ENCODE measurements at places on chromosomes 6 and 20.

DNA sequence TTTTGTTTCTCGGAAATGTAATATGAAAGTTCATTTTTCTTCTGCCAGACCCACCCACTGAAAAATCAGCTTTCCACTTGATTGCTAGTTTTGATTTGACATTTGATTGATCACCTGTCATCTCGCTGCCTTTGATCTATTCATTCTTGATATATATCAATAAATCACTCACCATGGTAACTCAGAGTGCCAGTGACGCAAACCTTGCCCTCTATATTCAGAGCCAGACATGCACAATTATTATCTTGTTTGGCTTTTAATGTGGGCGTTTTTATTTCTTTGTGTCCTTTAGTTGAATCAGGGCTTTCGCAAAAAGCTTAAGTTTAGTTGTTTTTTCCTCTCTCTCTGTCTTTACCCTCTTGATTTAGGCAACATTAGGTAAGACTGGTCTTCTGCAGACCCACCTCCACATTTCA is 2.0 kb downstream of the TSHZ2 start:
- DNase-seq, result no peak

GRCh38 chr6:33076406-33076934 is 680 bp downstream of the HLA-DPB1 start:
- no peak for DNase-seq

DNA sequence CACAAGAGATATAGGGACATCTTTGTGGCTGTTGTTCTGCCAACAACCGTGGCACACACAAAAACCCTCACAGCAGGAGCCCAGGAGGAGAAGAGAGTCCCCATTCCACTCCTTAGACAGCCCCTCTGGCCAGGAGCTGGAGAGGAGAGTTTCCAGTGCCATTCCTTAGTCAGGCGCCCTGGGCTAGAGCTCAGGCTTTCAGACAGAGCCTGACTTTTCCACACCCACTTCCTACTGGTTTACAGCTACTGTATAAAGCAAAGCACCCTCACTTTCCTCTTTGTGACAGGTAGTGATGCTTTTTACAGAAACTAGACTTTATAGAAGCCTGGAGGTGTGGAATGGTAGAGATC is 145.9 kb downstream of the SYCP2 start:
- DNase-seq, result no peak

DNA sequence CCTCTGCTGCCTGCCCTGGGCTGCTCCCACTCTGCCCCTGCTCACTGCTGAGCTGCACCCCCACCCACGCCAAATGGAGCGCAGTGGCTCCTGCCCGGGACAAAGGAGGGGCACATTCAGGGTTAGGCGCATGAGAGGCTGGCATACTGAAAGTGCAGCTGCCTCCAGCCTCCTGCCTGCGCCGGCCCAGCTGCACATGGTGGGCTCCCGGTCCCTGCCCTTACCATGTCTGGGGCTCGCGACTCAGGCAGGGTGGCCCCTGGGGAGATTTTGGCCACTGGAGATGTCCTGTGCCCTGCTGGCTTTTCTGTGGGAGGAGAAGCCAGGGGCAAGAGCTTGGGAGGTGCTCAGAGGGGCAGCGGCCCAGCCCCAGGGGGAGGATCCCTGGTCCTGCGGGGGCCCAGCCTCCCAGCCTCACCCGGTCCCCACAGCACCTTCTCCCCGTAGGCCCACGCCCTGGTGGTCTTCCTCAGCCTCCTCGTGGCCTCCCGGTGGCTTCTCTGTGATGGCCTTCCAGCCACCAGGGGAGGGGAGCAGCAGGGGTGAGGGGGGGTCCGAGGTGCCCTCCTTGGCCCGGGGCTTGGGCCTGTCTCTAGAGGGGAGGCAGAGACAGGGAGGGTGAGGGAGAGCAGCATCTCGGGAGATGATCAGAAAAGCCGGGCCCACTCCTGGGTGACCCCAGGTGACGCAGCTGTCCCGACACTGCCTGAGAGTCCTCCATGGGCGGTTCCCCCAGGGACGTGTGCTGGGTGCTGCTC is 8.4 kb upstream of the CABLES2 start:
- DNase-seq, result no peak

- no peak for DNase-seq
Observed at GRCh38 chr6:65546894-65547293, 160.1 kb downstream of the EYS start.

- DNase-seq, result no peak
Observed at GRCh38 chr6:98977671-98978292, 30.0 kb upstream of the FBXL4 start.

DNA sequence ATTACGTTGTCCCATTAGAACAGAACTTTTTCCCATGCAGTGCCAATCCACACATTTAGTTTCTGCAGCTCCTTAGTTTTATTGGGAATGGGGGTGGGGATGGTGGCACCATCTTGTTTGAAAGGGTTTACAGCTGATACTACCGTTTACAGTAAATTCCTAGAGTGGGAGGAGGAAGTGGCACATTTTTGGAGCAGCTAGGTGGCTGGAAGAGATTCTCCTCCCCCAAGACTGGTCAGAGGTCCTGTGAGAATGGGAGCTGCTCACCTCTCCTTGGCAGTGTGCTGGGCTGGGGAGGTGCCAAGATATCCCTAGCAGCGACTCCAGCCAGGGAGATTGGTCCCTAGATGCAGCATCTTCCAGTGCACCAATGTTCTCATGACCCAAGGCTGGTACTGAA is 12.4 kb upstream of the CCN6 start:
- no peak for DNase-seq

All from stimulated activated CD8-positive, alpha-beta memory T cell treated with anti-CD3 and anti-CD28 coated beads, Interleukin-4, amount 100 ng/mL, for 1 hour (primary cell).